ENCODE measurements at places on chromosomes 12 and 14. TPM values are rescaled to one million over a fixed set of nuclear protein-coding genes. Genes with fewer than 3 reads are reported as not detected.

Gene LMNTD1
- not detected for total RNA-seq

Gene ADCY4
- total RNA-seq: 5.3 TPM

Gene CLEC2A
- not detected for total RNA-seq

Gene ACVR1B
- 5.7 TPM for total RNA-seq

Gene SIRT4
- total RNA-seq: 0.94 TPM

Gene TCL1A
- not detected for total RNA-seq

DNA sequence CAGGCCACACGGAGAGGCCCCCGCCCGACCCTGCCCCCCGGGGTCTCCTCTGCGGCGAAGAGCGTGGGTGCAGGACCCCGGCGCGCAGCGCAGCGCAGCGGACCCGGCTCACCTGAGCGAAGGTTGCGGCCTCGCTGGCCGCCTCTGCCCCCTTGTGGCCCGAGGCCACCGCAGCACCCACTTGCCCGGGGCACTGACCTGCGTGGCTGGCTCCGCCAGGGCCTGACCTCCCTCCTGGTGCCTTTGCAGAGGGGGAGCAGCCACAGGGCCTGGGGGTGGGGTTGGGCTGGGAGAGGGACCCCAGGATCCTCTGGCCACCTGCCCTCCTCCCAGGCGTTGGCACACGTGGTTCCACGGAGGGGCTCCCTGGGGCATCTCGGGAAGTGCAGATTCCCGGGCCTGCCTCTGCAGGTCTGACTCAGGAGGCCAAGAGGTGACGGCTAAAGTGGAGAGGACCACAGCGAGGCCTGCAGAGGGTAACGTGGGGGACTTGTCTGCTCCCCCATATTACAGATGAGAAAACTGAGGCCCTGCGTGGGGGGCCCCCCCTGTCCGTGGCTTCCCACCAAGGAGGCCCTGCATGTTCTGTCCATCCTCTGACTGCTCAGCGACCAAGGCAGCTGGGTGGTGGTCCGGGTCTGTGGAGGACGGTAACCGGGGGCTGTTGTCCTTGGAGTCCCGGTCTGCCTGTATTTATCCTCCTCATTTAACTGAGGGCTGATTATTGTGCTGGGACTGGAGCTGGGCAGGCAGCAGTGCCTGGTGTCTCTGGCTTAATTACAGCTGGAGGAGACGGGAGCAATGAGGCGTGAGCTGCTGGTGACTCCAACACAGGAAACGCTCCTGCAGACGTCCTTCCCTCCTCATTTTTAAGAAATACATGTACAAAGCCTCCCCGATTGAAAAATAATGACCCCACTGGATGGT is 67.9 kb upstream of the BEGAIN start:
- H3K4me3 ChIP-seq: no peak overlapping the region
- no peak overlapping the region for H3K27ac ChIP-seq
- no peaks in the 10 kb centered on the region for H3K36me3 ChIP-seq
- DNase-seq: peak; percentile 51
- H3K4me1 ChIP-seq: peaks cover 4% of the 10 kb centered on the region
- H3K27me3 ChIP-seq: peaks cover 21% of the 10 kb centered on the region

- H3K4me1 ChIP-seq: no peaks in the 10 kb centered on the region
- H3K4me3 ChIP-seq: no peak overlapping the region
- no peak overlapping the region for H3K27ac ChIP-seq
- H3K27me3 ChIP-seq: no peaks in the 10 kb centered on the region
- DNase-seq: no peak
- peaks cover 26% of the 10 kb centered on the region for H3K36me3 ChIP-seq
Observed at GRCh38 chr12:101299346-101299745, 19.4 kb downstream of the UTP20 start.

DNA sequence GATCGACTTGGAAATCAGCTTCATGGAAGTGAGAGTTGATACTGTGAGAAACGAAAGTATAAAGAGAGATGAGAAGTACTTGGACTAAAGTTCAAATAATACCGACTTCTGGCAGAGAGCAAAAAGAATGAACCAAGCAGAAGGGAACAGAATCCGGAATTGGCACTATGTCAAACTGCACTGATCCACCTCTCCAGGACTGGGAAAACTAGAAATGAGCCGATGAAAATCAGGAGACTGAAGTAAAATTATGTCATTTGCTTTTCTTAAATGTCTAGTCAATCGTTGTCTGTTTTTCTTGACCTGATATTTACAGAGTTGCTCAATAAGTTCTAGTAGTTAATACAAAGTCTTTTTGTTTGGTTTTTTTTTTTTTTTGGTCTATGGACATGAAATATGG is 163.0 kb upstream of the FOXG1 start:
- H3K4me3 ChIP-seq: no peak overlapping the region
- H3K27me3 ChIP-seq: no peaks in the 10 kb centered on the region
- H3K27ac ChIP-seq: no peak overlapping the region
- H3K36me3 ChIP-seq: no peaks in the 10 kb centered on the region
- DNase-seq: no peak

GRCh38 chr12:116200812-116201211 is 76.7 kb downstream of the MED13L start:
- peaks cover 10% of the 10 kb centered on the region for H3K36me3 ChIP-seq
- H3K27ac ChIP-seq: no peak overlapping the region
- peaks cover 15% of the 10 kb centered on the region for H3K4me1 ChIP-seq
- DNase-seq: no peak
- H3K27me3 ChIP-seq: no peaks in the 10 kb centered on the region

- H3K36me3 ChIP-seq: no peaks in the 10 kb centered on the region
- peak; percentile 56 for DNase-seq
- H3K4me3 ChIP-seq: peak overlapping the region; percentile 74
- peaks cover 31% of the 10 kb centered on the region for H3K4me1 ChIP-seq
- peaks cover 1% of the 10 kb centered on the region for H3K27me3 ChIP-seq
Observed at GRCh38 chr12:32139064-32139421, 32.4 kb downstream of the BICD1 start.

- peak overlapping the region; percentile 42 for H3K27ac ChIP-seq
- H3K27me3 ChIP-seq: no peaks in the 10 kb centered on the region
- no peak for DNase-seq
Observed at GRCh38 chr12:100156731-100157426, 14.2 kb upstream of the BLTP3B start.

DNA sequence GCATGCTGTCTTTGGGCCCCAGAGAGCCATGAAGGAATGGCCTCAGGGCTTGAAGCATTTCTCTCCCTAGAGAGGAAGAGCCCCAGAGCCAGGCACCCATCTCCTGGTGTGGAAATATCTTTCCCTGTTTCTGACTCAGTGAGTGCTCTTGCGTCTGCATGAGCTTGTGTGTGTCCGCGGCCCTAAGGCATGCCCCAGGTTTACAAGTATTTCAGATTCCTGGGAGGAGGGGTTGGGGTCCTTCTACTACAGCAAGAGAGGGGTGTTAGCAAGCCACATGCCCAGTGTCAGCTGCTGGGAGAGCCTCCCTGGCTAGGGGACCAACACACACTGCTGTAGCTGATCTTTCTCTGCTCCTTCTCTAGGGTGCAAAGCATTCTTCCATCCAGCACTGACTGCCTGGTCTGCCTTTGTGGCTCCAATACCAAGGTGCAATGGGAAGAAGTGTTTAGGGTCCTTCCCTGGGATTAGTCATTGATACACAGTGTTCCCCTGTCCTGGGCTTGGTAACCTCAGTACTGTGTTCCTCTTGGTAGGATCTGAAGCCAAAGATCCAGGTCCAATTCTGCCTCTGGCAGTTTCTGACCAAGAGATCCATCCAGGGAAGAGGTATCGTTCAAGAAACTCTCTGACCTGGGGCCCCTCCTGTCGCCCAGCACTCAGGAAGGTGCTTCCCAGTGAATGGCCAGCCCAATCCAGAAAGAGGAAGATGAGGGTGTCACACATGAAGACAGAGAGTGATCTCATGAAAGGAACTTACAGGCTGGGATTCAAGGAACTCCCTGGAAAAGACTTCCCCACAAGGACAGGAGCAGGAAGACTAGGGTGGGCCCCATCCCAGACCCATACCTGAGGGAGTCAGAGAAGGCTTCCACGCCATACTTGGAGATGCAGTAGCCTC is 3.1 kb downstream of the RDH16 start:
- DNase-seq: no peak
- no peaks in the 10 kb centered on the region for H3K4me1 ChIP-seq
- H3K4me3 ChIP-seq: no peak overlapping the region
- no peaks in the 10 kb centered on the region for H3K36me3 ChIP-seq
- H3K27me3 ChIP-seq: peaks cover under 1% of the 10 kb centered on the region
- H3K27ac ChIP-seq: no peak overlapping the region

DNA sequence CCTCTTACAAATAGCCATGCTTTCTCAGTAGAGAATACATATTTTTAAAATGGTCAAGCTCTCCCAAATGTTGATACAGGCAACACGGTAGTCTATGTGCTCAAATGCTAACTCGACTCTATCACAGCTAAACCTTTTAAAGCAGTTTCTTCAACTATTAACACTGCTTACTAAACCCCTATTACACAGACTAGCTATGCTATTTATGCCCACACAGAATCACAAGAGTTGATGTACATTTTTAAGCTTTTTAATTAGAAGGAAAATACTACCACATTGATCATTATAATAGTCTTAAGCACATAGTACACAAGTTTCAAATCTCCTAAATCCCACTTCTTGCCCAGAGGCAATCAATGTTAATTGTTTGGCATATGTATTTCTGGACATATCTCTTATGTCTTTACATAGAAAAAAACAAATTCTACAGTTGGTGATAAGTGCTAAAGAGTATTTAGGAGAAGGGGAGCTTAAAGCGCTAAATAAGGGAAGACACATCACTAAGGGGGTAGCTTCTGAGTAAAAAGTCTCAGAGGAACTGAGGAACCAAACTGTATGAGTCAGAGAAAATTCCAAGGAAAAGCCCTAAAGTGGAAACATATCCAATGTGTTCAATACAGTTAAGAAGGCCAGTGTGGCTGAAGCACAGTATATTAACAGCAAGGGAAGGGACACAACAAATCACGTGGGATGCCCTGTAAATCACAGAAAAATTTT is 13.7 kb downstream of the HNRNPC start:
- no peak for DNase-seq
- H3K36me3 ChIP-seq: peaks cover 75% of the 10 kb centered on the region
- peak overlapping the region; percentile 69 for H3K27ac ChIP-seq
- no peaks in the 10 kb centered on the region for H3K27me3 ChIP-seq

DNA sequence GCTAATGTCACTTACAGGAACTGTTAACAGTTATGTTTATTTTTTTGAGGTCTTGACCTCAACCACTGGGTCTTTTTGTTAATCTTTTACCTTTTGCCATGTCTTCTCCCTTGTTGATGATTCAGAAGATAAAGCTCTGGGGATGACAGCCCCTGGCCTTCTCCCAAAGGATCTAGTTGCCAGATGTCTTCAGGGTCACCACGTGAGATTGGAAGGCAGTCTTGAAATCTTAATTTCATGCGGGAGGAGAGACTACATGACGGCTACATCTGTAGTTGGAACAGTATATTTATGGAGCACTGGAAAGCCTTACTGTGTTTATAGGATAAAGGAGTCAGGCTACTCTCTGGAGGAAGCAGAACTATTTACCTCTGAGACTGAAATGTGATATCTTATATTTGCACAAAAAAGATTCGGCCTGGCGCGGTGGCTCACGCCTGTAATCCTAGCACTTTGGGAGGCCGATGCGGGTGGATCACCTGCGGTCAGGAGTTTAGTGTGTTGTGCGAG is 5.6 kb downstream of the MLEC start:
- no peaks in the 10 kb centered on the region for H3K27me3 ChIP-seq
- peaks cover 60% of the 10 kb centered on the region for H3K4me1 ChIP-seq
- peak overlapping the region; percentile 25 for H3K27ac ChIP-seq
- peaks cover 39% of the 10 kb centered on the region for H3K36me3 ChIP-seq

DNA sequence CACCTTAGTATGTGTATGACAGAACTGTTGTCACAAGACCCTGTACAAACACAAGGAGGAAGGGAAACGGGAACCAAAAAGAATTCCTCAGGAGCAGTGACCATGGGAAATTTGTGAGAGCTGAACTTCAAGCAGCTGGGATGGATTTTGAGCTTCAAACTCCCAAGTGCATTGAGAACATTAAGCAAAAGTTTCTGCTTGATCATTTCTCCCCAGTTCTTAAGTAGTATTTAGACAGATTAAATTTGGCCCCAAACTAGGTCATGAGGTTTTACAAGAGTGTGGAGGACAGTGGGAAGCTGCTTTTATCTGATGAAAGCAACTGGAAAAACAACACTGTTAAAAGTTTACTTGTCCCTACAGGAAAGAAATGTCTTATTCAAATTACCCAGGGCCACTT is 206.0 kb upstream of the DCN start:
- peaks cover 2% of the 10 kb centered on the region for H3K27me3 ChIP-seq
- H3K36me3 ChIP-seq: no peaks in the 10 kb centered on the region
- DNase-seq: no peak
- H3K27ac ChIP-seq: no peak overlapping the region
- H3K4me1 ChIP-seq: no peaks in the 10 kb centered on the region
- no peak overlapping the region for H3K4me3 ChIP-seq

DNA sequence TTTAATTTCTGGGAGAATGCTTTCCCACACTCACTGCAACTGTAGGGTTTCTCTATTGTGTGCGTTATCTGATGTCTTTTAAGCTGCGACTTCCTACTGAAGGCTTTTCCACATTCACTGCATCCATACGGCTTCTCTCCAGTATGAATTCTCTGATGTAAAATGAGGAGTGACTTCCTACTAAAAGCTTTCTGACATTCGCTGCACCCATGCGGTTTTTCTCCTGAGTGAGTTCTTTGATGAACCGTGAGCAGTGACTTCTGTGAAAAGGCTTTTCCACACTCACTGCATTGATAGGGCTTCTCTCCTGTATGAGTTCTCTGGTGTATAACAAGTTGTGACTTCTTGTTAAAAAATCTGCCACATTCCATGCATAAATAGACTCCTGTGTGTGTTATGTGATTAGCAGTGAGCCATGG is 29.7 kb downstream of the ZNF605 start:
- H3K27me3 ChIP-seq: no peaks in the 10 kb centered on the region
- no peak for DNase-seq
- no peak overlapping the region for H3K4me3 ChIP-seq
- H3K27ac ChIP-seq: no peak overlapping the region

DNA sequence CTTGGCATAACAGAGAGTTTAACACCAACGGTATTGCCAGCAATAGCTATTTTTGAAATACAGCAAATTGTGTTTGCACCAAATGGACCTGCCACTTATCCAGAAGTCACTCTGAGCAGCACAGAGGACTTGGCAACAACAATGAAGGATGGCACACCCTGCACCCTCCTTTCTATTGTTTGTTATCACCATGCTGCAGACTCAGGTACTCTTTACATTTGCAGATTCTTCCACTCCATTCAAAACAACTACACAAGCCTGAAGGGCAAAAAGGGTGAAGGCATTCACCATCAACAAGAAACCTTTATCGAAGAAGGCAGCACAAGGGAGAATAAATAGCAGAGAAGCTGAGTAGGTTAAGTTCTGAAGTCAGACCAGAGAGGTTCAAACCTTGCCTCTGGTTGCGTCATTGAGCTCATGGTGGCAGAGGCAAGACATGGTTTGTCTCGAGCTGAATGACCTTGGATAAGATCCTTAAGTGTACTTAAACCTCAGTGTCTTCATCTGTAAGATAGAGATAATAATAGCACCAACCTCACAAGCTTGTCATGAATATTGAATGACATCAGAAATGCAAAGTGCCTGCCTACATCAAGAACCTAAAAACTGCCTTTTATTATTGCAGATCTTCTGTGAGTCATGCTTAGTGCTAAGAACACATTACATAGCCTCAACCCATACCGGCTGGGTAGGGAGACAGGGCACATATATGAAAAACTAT is 1.4 kb upstream of the ACSM4 start:
- H3K4me1 ChIP-seq: no peaks in the 10 kb centered on the region
- H3K36me3 ChIP-seq: no peaks in the 10 kb centered on the region
- no peak for DNase-seq

- peak overlapping the region; percentile 80 for H3K4me3 ChIP-seq
- H3K27me3 ChIP-seq: no peaks in the 10 kb centered on the region
- H3K27ac ChIP-seq: peak overlapping the region; percentile 95
- H3K4me1 ChIP-seq: peaks cover 67% of the 10 kb centered on the region
- H3K36me3 ChIP-seq: peaks cover 33% of the 10 kb centered on the region
- DNase-seq: peak; percentile 96
Observed at GRCh38 chr14:51846631-51847488, 13.6 kb upstream of the GNG2 start.
